ENCODE measurements at places on chromosomes 11 and 22. TPM values are rescaled to one million over a fixed set of nuclear protein-coding genes. Genes with fewer than 3 reads are reported as not detected.

DNA sequence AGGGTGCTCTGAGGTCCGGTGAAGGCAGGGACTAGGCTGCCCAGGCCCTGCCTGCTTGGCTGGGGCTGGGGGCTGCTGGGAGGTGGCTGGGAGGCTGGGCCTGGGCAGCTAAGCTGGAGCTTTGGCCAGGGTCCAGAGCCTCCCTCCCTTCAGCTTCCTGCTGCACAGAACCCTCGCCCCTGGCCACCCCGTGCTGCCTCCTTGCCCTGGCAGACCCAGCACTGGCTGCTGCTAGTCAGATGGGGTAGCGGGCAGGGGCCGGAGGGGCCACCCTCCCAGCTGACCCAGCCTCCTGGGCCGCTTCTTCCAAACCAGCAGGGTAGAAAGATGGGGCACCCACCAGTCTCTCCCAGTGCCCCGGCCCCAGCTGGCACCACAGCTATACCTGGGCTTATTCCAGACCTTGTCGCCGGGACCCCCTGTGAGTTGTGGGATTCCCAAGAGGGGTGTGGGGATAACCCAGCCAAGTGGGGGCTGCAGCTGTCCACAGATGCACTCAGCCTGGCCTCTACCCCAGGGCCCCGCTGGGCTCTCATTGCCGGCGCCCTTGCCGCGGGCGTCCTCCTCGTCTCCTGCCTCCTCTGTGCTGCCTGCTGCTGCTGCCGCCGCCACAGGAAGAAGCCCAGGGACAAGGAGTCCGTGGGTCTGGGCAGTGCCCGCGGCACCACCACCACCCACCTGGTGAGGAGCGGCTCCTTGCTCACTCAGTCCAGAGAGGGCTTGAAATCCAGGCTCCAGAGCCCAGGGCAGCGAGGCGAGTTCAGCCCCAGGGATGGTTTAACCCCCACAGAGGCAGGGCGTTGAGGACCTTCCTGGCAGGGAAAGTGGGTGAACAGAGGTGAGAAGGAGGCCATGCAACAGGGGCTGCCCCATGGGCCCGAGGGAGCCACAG, at the start of gene SYT8:
SYT8 (plus strand) TSS at position 212 of the 892 bp plus-strand sequence; CDS start at position 328, 116 bp downstream.
- H3K27me3 ChIP-seq, result peaks cover 14% of the 10 kb centered on the region
- no peaks in the 10 kb centered on the region for H3K36me3 ChIP-seq
- peaks cover 18% of the 10 kb centered on the region for H3K4me1 ChIP-seq
- no peak within 1 kb of the TSS for H3K27ac ChIP-seq
- H3K4me3 ChIP-seq, result no peak within 1 kb of the TSS
- no peak for DNase-seq

- H3K27me3 ChIP-seq, result no peaks in the 10 kb centered on the region
- no peak for DNase-seq
- peaks cover 41% of the 10 kb centered on the region for H3K4me1 ChIP-seq
- H3K27ac ChIP-seq, result no peak overlapping the region
Observed at GRCh38 chr11:57675176-57675941, 7.4 kb downstream of the ZDHHC5 start.

GRCh38 chr11:120890609-120891320, 133.1 kb upstream of the TBCEL start:
- H3K4me1 ChIP-seq, result no peaks in the 10 kb centered on the region
- DNase-seq, result no peak
- no peak overlapping the region for H3K4me3 ChIP-seq
- H3K27ac ChIP-seq, result no peak overlapping the region

- H3K27me3 ChIP-seq, result no peaks in the 10 kb centered on the region
- no peaks in the 10 kb centered on the region for H3K36me3 ChIP-seq
- no peak overlapping the region for H3K27ac ChIP-seq
- H3K4me3 ChIP-seq, result no peak overlapping the region
- peaks cover 22% of the 10 kb centered on the region for H3K4me1 ChIP-seq
- no peak for DNase-seq
Observed at GRCh38 chr11:102494216-102494615, 36.3 kb downstream of the MMP7 start.

Gene MUC5AC
- total RNA-seq, result not detected
